ENCODE measurements at places on chromosomes 4 and X. TPM values are rescaled to one million over a fixed set of nuclear protein-coding genes. Genes with fewer than 3 reads are reported as not detected.

The NHSL2 gene
- 8.3 TPM for total RNA-seq

- H3K4me1 ChIP-seq: peaks cover 3% of the 10 kb centered on the region
- no peaks in the 10 kb centered on the region for H3K36me3 ChIP-seq
- DNase-seq: no peak
- H3K27me3 ChIP-seq: no peaks in the 10 kb centered on the region
- H3K27ac ChIP-seq: no peak overlapping the region
- no peak overlapping the region for H3K4me3 ChIP-seq
Observed at GRCh38 chr4:3341760-3342159, 48.9 kb downstream of the RGS12 start.

The MRFAP1L1 gene
- 65.3 TPM for total RNA-seq

GRCh38 chr4:110484767-110485166 is 8.8 kb downstream of the ENPEP start:
- H3K4me3 ChIP-seq: no peak overlapping the region
- H3K36me3 ChIP-seq: no peaks in the 10 kb centered on the region
- no peaks in the 10 kb centered on the region for H3K4me1 ChIP-seq
- no peak for DNase-seq
- no peaks in the 10 kb centered on the region for H3K27me3 ChIP-seq

DNA sequence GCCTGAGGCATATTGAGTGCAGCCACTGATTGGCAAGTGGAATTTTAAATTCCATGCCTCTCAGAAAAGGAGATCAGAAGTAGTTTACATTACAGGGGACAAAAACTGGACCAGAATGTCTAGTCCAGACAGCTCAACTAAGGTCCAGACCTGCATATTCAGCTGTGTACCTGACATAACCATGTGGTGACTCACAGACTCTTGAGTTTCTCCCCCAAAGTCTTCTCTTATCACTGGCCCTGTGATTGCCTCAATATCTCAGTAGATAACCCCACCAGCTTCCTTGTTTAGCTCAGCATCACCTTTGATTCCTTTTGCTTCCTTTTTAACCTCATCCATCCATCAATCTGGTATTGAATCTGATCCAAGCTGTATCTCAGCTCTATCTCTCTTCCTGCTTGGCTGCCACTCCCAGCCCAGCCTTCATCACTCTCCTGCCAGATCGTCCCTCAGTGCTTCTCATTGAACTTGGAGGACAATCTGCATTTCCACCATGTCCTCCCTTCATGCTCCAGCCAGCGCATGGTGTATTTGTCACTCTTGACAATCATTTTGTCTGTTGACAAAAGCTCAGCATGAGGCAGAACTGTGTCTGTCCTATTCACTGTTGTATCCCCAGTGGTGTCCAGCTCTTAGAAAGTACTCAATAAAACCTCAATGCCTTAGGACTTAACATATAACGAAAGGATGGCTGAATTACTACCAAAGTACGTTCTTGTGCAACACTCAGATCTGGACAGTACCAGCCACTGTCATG is 27.8 kb upstream of the SLC2A9 start:
- no peaks in the 10 kb centered on the region for H3K27me3 ChIP-seq
- DNase-seq: no peak
- H3K4me3 ChIP-seq: no peak overlapping the region
- no peak overlapping the region for H3K27ac ChIP-seq
- no peaks in the 10 kb centered on the region for H3K4me1 ChIP-seq

- no peaks in the 10 kb centered on the region for H3K36me3 ChIP-seq
- peak; percentile 72 for DNase-seq
- no peaks in the 10 kb centered on the region for H3K4me1 ChIP-seq
- no peaks in the 10 kb centered on the region for H3K27me3 ChIP-seq
Observed at GRCh38 chrX:53435997-53436396, 1.8 kb upstream of the HSD17B10 start.

DNA sequence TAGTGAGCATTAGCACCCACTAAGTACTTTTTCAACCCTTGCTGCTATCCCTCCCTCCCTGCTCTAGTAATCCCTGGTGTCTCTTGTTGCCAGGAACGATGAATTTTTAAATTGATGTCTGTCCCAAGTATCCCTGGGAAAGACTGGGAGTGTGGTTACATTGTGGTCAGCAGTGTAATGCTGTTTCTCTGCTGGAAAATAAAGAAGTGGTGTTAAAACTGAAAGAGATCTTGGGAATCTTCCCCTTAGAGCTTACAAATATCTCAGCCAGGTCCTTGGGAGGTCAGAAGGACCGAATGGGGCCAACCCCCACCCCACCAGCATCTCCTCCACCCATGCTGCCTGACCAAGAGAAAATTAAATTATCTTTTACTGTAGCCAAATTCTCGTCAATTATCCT is 174.5 kb upstream of the MXRA5 start:
- no peak overlapping the region for H3K4me3 ChIP-seq
- no peaks in the 10 kb centered on the region for H3K4me1 ChIP-seq
- H3K27me3 ChIP-seq: no peaks in the 10 kb centered on the region
- no peak overlapping the region for H3K27ac ChIP-seq

DNA sequence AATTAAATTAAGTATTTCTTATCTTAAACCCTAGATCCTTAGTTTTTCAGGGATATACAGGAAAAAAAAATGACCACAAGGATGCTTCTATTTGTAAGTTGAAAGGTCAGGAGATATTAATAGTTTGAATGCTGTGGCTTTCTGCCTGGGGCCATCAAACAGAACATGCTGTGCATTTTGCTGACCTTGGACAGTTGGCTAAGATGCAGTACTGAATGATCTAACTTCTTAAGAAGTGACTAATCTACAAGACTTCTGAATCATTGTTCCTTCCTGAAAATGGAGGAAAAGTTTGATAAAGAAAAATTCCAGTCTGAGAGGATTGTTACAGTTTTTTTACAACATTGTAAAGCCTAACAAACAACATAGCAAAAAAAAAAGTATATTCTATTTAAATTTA is 237.8 kb upstream of the JADE1 start:
- peaks cover 13% of the 10 kb centered on the region for H3K4me1 ChIP-seq
- no peaks in the 10 kb centered on the region for H3K27me3 ChIP-seq
- no peak overlapping the region for H3K4me3 ChIP-seq
- DNase-seq: peak; percentile 60
- no peaks in the 10 kb centered on the region for H3K36me3 ChIP-seq

The SYTL5 gene
- total RNA-seq: 0.10 TPM

- H3K27me3 ChIP-seq: no peaks in the 10 kb centered on the region
- no peak overlapping the region for H3K4me3 ChIP-seq
- no peaks in the 10 kb centered on the region for H3K4me1 ChIP-seq
- no peak for DNase-seq
- H3K27ac ChIP-seq: no peak overlapping the region
- H3K36me3 ChIP-seq: no peaks in the 10 kb centered on the region
Observed at GRCh38 chr4:108029731-108030130, 40.0 kb downstream of the HADH start.

GRCh38 chr4:153409412-153409811 is 56.7 kb upstream of the TMEM131L start:
- H3K27me3 ChIP-seq: no peaks in the 10 kb centered on the region
- H3K36me3 ChIP-seq: no peaks in the 10 kb centered on the region
- H3K27ac ChIP-seq: no peak overlapping the region

The ZNF595 gene
- total RNA-seq: 21.7 TPM

The CFAP299 gene
- total RNA-seq: 0.77 TPM

- no peaks in the 10 kb centered on the region for H3K4me1 ChIP-seq
- no peak overlapping the region for H3K27ac ChIP-seq
- no peak overlapping the region for H3K4me3 ChIP-seq
- H3K27me3 ChIP-seq: no peaks in the 10 kb centered on the region
- DNase-seq: no peak
- H3K36me3 ChIP-seq: no peaks in the 10 kb centered on the region
Observed at GRCh38 chrX:100494646-100495370, 84.7 kb upstream of the PCDH19 start.

DNA sequence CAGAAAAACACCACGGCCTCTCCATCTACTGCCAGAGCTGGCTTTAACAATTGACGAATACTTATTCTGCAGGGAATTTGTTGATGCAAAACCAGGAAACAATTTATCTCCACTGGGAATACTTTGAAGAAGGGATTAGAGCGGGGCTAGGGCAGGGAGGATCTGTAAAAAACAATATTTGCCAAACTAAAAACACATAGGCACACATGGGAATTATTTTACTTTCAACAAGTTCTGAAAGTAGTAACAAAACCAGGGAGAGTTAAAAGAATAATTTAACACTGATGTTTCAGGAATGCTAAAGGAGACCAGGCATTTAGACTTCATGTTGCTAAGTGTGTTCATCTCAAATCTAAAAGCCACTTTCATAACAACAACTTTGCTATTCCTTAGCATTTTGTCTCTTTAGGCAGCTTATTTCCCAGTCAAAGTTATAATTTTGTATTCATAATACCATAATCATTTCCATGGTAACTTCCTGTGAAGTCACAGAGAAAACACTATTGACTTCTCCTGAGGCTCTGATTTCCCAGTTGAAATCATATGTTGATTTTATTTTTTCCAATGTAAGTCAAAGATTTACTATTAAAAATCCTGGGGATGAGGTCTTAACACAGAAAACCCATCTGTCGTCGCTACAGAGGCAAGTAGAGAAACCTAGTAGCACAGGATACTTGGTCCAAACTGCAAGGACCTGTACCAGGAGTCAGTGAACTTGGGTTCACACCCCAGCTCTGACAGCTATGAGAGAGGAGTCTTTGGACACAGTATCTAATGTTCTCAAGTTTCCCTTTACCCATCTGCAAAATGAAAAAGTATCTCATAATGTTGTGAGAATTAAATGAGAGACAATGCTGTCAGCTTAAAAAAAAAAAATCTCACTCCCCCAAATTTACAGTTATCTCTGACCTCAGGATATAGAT is 69.3 kb downstream of the SH3RF1 start:
- no peak overlapping the region for H3K4me3 ChIP-seq
- H3K4me1 ChIP-seq: peaks cover 8% of the 10 kb centered on the region
- DNase-seq: no peak
- H3K36me3 ChIP-seq: no peaks in the 10 kb centered on the region

The PALLD gene
- 198 TPM for total RNA-seq

- no peaks in the 10 kb centered on the region for H3K27me3 ChIP-seq
- H3K4me3 ChIP-seq: no peak overlapping the region
- no peaks in the 10 kb centered on the region for H3K4me1 ChIP-seq
- no peak overlapping the region for H3K27ac ChIP-seq
Observed at GRCh38 chr4:124111922-124112321, 600.6 kb downstream of the ANKRD50 start.

DNA sequence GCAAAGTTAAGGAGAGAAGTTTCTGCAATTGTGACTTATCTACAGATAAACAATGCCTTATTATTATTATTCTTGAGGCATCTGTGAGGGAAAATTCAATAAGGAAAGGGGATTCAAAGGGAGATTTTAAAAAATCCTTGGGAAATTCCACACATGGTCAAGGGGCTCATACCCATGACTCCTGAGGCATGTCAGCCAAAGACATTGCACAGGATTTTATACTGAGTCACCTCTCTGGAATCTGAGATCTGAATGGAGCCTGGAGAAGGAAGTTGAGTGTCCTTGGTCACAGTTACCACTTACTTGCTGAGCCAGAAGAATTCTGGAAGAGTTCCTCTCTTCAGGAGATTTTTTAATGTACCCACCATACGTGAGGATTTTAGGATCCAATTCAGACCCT is 14.4 kb upstream of the CXCL8 start:
- no peaks in the 10 kb centered on the region for H3K4me1 ChIP-seq
- no peaks in the 10 kb centered on the region for H3K36me3 ChIP-seq
- H3K27ac ChIP-seq: no peak overlapping the region
- H3K27me3 ChIP-seq: no peaks in the 10 kb centered on the region
- no peak overlapping the region for H3K4me3 ChIP-seq

DNA sequence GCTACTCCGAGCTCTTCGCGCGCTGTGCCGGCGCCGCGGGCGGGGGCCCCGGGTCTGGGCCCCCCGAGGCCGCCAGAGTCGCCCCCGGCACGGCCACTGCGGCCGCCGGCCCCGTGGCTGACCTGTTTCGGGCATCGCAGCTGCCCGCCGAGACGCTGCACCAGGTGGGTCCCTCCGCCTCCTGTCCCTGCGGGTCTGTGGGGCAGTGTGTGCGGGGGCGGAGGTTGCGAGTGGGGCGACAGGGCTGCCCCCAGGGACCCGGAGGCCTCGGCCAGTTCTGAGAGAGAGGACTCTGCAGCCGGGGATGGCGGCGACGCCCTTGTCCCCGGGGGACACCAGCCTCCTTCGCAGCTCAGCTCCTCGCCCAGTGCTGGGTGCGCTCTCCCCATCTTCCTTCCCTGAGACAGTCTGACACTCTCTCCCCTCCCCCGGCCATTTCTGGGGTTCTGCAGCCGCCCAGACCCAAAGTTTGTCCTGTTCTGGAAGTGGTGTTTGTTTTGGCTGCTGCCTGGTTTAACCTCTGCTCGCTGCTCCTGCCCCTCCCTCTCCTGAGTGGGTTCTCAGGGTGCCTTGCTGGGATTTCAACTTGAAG is 609 bp downstream of the REPS2 start:
- DNase-seq: peak; percentile 33
- no peaks in the 10 kb centered on the region for H3K4me1 ChIP-seq
- no peak overlapping the region for H3K27ac ChIP-seq
- no peaks in the 10 kb centered on the region for H3K36me3 ChIP-seq
- peak overlapping the region; percentile 44 for H3K4me3 ChIP-seq

- H3K4me1 ChIP-seq: no peaks in the 10 kb centered on the region
- DNase-seq: no peak
- no peaks in the 10 kb centered on the region for H3K36me3 ChIP-seq
- H3K27me3 ChIP-seq: no peaks in the 10 kb centered on the region
- H3K27ac ChIP-seq: no peak overlapping the region
Observed at GRCh38 chr4:152278505-152279233, 257.2 kb downstream of the FBXW7 start.
